NCI-H2171 treated with DMSO at 0.1 percent for 48 hours (cell line): ENCODE measurements at places on chromosomes 11 and 22.

DNA sequence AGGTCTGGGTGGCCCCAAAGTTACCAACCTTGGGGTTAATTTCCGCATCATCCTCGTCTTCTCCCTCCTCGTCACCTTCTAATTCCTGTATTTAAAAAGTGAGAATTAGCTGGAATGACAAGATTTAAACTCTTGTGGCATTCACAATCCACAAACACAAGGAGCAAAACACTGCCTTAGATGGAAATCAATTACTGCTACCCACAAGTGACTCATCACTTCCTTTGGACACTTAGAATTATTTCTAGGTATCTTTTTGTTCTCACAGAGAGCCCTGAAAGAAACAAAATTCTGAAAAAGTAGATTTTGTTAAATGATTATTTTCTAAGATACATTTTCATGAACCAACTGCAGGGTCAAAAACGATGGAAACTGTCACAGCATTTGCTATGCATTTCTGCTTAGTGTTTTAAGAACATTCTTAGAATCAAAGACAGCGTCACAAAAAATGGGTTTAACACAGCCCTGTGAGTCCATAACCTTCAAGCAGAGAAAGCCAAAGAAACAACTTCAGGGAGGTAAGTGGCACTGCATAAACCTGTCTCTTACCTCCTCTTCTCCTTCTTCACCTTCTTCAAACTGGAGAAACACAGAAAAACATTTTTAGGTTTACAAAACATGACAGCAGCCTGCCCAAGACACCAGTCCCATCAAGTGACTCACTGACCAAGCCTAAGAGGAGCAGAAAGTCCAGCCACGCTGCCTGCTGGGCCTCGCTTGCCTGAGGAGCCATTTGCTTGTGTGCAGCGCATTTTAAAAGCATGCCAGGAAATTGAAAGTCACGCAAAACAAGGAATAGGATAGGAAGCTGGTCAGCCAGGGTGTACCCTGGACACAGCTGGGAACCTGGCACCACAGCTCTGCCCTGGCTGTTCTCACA, 22.3 kb upstream of the PHLDA2 start:
- DNase-seq: no peak

- no peak for DNase-seq
These were observed 13.4 kb downstream of the CHEK1 start for GRCh38 chr11:125638315-125638714.

DNA sequence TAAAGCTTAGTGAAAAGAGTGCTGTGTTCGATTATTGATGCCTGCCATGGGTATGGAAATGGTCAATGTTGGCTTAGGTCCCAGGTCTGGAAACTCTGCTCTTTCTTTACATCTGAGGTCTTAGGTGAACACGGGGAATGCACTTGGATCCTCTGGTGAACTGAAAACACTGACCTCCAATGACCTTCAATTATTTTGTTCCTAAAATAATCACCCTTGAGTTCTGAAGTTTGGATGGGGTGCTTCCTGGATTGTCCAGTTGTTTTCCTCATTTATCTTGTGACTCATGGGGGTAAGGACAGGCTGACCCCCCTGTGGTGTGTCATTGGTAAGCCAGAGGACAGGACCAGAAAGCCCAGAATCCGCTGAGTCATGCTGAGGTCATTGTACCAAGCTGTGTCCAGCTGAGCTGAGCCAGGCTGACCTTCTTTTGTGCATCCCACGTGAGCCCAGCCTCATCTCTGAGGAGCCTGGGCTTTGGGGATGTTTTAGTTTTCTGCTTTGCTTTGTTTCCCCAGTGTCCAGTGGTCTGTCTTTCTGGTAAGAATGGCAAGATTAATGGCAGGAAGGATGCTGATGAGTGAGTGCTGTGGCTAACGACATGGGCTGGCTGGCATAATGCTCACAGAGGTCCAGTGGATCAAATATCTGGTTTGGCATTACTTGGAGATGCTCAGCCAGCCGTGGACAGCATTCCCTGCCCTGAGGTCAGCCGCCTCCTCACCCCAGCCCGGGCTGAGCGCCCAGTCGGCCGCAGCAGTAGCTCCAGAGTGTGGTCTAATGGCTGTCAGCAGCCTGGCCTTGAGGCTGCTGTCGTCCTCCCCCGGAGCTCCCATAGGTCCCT, 35.6 kb downstream of the AMPD3 start:
- no peak for DNase-seq

DNA sequence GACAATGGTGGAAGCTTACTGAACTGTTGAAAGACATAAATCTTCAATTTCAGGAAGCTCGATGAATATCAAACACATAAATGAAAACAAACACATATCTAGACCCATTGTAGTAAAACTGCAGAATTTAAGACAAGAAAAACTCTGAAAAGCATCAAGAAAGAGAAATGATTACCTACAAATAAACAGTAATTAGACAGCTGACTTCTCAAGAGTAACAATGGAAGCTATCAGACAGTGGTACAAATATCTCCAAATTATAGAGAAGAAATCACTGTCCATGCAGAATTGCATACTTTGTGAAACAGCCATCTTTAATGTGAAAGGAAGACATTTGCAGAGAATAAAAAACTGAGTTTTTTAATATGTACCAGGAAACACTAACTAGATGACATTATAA, 45.7 kb downstream of the ANO3 start:
- no peak for DNase-seq

DNA sequence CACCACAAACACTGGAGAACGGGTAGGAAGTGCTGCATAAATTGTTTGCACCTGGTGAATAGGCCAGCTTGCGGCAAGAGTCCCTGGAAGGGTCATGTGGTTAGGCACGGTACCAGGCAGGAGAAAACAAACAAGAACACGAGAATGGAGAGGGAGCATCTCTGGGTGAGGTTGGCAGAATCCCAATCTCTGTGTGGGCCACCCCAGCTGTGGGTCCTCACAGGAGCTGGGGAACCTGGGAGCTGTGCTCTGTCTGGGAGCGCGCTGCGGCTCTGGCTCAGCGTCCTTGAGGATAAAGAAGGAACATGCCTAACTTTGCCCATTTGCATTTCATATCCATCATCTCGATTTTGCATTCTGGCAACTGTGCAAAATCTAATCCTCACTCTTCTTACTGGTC, 46.1 kb upstream of the JAM3 start:
- DNase-seq: no peak
